Activated T-cell treated with anti-CD3 and anti-CD28 coated beads for 4 hours (primary cell): ENCODE measurements at places on chromosomes 4 and X.

DNA sequence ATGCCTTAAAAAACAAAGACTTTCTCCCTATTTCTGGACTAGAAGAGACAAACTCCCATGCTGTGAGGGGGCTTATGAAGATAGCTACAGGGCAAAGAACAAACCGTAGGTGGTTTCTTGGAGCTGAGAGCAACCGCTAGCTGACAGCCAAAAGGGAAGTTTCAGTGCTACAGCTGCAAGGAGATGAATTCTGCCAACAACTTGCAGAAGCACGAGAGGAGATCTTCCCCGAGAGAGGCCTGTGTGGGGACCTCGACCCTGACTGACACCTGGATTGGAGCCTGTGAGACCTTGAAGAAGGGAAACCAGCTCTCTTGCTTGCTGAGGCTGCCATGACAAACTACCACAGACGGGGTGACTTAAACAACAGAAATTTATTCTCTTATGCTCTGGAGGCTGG is 183.8 kb upstream of the VCX3A start:
- no peak for DNase-seq

DNA sequence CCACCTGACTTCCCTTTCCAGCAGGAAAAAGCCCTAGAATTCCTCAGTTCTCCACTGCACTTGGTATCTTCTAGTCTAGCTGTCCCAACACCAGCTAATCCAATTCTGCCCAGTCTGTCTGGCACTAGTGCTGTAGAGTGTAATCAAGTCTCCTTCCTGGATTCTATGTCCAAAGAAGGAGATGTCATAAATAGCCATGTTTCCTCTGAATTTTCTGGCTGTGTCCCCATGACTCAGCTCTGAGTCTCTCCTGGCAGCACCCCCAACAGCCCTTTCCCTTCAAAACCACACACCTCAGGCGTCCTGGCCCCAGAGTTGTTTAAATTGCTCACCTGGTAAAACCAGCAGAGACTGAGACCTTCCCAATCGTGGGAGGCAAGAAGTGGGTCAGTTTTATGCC is 197.2 kb downstream of the GRXCR1 start:
- no peak for DNase-seq

GRCh38 chrX:72069350-72070160 is 62.2 kb downstream of the RTL5 start:
- no peak for DNase-seq

DNA sequence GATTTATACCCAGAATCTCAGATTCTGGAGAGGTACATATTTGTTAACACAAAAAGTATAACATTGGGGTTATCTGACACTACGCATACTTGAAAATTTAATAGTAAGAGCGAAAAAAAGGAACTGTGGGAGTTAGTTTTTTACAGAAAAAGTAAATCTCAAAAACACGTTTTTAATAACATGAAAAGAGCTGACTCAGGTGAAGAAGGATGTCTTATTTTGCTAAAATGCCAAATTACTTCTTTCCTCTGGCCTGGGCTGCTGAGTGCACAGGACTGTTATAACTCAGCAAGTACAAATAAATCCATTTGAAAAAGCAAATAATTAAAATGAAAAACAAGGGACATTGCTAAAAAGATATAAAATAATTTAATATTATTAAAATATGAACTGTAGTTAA is 1322.9 kb downstream of the ARAP2 start:
- no peak for DNase-seq

DNA sequence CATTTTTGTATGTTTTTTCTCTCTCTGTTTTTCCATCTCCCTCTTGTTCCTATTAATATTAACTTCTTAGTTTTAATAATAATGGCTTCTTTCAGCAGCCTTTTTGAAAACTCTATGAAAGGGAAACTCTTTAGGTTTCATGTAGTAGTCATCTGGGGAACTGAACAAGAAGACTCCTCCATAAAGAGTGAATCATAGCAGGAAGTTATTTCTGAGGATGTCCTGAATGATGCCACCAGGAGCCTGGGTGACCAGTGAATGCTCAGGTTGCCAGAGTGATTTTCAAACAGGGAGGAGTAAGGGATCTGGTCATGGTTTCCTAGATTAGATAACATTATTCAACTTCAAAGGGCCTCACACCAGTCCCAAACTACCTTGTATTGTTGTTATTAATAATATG is 212.8 kb upstream of the PDE5A start:
- DNase-seq = no peak

DNA sequence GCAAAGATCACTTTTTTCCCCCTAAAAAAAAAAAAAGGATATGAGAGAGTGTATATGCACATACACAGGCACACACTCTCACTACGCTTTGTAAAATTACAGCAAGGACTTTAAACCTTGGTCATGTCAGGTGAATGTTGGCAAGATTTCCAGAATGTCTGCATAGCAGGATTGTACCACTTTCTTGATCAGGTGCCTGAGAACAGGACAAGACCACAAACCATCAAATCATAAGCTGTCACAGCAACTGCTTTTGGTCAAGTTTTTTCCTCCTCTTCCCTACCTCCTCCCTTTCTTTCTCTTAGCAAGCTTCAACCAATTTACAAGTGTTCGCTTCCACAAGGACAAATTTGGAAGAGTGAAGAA is 15.3 kb downstream of the PPARGC1A start:
- DNase-seq = no peak

DNA sequence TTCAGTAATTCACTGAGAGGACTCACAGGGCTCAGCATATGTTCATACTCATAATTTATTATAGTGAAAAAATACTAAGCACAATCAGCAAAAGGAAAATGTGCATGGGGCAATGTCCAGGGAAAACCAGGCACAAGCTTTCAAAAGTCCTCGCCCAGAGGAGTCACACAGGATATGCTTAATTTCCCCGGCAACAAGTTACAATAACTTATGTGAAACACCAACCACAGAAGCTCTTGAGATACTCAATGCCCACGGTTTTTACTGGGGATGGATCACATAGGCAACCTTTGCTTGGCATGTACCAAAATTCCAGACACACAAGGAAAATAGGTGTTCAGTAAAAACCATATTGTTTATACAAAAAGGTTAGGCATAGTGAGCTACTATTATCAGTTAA is 38.5 kb upstream of the STPG2 start:
- no peak for DNase-seq

GRCh38 chr4:42750856-42751255 is 94.0 kb upstream of the ATP8A1 start:
- no peak for DNase-seq

GRCh38 chr4:6548201-6548881 is 26.6 kb upstream of the MAN2B2 start:
- DNase-seq = no peak

DNA sequence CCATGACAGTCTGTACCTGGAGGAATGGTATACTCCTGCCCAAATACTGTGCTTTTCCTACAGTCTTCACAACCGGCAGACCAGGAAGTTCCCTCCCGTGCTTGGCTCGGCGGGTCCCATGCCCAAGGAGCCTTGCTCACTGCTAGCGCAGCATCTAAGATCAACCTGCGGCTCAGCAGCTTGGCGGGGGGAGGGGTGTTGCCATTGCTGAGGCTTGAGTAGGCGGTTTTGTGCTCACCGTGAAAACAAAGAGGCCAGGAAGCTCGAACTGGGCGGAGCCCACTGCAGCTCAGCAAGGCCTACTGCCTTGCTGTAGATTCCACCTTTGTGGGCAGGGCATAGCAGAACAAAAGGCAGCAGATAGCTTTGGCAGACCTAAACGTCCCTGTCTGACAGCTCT is 152.7 kb downstream of the TEX11 start:
- DNase-seq = peak; percentile 15

DNA sequence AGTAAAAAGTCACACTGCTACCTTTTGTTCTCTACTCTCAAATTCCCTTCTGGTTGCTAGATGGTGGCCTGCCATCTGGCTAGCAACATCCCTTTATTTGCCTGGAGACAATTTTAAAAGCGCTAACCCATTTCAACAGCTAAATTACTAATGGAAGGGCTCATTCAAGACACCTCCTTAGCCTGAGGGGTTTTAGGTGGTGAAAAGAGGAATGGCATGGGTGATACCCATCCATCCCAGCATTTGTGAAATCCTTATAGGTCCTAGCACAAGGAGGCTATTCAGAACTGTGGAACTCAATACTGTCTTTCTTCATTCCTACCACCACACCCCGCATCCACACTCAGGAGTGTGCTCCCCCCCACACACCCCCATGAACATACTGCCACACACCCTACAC is 33.5 kb downstream of the ARHGEF9 start:
- DNase-seq = no peak

- no peak for DNase-seq
Measured at GRCh38 chr4:142809559-142809958, 36.5 kb downstream of the INPP4B start.

GRCh38 chrX:111340054-111340453 is 69.8 kb upstream of the CAPN6 start:
- DNase-seq = no peak
